H4 (cell line): ENCODE measurements at places on chromosomes 6 and 20. TPM values are rescaled to one million over a fixed set of nuclear protein-coding genes. Genes with fewer than 3 reads are reported as not detected.

Gene TAB2
- total RNA-seq = 15.5 and 16.7 TPM in 2 replicates

DNA sequence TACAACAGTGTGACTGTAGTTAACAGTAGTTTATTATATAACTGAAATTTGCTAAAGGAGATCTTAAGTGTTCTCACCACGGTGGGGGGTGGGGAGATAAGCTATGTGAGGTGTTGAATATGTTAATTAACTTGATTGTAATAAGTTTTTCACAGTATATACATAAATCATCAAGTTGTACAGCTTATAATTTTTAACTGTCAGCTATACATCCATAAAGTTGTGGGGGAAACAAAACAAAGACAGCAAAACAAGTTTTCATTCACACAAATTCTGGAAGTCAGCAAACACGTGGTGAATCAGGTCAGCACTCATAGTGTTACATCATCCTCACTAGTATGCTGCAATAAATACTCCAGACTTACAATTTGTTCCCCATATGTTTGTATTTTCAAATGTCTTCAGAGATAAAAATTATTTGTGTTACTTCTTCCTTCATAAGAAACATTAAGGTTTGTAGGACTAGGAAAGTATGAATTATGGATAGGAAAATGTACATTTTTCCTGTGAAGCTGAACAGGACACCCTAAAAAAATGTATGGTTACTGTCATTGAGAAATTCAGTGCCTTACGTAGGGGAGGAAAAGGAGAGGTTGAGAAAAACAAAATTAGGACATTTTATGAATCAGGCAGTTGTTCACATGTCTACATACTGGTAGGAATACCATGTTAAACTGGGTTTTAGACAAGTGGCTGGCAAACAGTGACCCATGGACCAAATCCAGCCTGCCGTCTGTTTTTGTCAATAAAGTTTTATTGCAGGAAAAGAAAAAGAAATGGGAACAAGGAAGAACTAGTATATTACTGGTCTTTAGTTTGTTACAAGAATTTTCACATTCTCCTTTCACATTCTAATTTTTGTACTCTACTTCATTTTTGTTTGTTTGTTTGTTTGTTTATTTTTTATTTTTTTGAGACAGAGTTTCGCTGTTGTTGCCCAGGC, 6.0 kb downstream of the SUMO4 start:
- no peak for DNase-seq

GRCh38 chr20:31565699-31566318, 39.3 kb upstream of the ID1 start:
- DNase-seq = no peak

DNA sequence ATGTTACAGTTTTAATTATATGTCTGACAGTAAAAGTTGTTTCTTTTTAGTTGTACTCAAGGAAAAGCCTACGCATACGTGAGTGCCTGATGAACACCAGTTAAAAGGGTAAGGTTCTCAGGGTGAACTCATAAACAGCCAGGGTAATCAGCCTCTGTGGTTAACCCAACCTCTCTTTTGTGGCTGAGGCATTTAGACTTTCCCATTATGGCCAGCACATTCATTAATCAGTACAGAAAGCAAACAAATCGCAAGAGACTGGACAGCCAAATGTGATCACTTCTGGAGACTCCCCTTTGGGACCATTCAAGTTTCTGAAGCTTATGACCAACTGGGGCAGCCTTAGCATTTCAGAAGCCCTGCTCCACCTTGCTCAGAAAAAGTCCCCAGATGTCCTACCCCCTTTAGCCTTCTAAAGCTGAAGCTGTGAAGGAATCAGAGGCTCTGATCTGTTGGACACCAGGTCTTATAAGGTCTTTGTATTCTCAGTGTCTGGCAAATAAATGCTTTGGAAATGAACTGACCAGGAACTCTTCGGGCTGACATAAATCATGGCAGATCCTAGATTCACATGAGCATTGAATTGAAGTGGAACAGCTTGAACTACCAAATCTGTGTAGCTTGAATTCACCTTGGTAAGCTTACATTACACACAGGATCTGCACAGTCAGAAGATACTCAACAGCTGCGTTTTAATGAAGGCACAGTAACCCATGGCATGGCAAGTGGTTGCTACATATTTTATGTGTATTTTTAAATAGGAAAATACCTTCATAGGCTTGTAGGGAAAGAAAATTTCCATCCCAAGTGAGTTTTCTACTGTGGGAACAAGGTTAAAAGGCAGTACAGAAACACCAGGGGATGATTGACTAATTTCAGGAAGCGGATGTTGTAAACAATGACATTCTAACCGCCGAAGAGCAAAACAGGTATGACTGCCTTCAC, 18.7 kb downstream of the IL20RA start:
- DNase-seq = peak; percentile 73

GRCh38 chr6:53236241-53236640, 87.6 kb upstream of the GCM1 start:
- DNase-seq = no peak
